ENCODE measurements at places on chromosomes 5 and 9.

DNA sequence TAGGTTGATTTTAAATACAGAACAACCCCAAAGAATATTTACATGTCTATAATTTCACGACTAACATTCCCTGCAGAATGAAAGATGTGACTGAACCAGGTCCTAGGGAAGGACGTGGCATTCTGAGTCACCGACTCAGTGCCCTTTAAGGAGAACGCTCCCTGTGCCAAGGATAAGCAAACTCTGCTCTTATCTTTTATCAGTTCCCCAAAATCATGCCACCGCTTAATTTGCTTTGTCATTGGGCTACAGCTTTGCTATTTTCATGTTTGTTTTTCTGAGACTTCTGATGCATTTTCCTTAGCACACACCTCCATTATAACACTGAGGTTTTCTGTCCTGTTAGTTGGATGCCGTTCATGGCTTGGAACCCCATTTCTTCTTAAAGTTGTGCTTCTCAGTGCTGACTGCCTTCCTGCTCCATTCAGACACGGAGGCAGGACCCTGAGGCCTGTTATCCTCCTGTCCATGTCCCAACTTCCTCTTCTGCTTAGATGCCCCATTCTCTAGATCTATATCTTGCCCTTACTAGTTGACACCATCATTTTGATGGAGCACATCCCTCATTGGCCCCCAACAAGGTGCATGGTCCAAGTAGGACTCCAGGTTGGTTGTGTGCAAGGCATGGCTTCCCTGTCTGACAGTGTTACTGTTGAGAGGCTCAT, 11.2 kb upstream of the SEMA4D start:
- DNase-seq, result no peak

- DNase-seq, result no peak
Observed at GRCh38 chr5:132190161-132190817, 37.4 kb downstream of the P4HA2 start.

- DNase-seq, result no peak
Observed at GRCh38 chr5:131265311-131265803, 1.5 kb downstream of the CDC42SE2 start.

DNA sequence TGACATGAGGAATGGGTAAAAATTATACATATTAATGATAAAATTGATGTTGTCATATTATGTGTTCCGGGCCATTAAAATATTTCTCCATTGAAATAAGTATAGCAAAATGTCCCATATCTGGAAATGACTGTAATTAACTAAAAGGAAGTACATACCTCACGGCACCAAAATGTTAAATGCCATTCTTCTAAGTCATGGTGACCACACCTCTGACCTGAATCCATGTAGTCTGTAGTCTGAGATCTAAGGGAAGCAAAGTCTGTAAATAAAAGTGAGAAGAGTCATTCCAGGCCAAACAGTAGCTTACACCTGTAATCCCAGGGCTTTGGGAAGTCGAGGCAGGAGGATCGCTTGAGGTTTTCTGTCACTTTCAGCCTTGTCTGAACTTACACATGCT, 8.7 kb upstream of the GDA start:
- DNase-seq, result no peak

DNA sequence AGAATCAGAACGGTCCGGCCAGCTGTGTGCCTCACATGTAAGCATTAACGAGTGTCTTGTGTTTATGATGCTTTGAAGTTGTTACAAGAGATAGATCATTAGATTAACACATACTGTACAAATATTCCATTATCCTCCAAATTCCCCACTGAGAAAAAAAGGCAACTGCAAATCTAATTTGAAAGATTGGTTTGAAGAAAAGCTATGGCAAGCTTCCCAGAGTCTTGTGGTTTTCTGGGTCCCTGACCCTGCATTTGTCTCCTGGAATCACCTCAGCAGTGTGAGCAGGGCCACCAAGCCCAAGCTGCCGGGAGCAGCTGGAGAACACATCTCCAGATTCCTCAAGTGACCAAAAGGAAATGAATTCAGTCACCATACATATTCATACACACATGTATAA, 36.9 kb upstream of the ADAMTS16 start:
- DNase-seq, result no peak

GRCh38 chr5:89628876-89629635, 746.1 kb upstream of the MEF2C start:
- DNase-seq, result no peak

GRCh38 chr5:131163276-131164119, 1.6 kb downstream of the HINT1 start:
- no peak for DNase-seq

- no peak for DNase-seq
Observed at GRCh38 chr5:87127956-87128687, 139.6 kb upstream of the RASA1 start.

- DNase-seq, result no peak
Observed at GRCh38 chr5:68007451-68007850, 208.1 kb upstream of the PIK3R1 start.
